Osteoblast (primary cell): ENCODE measurements at places on chromosomes 6 and 20. TPM values are rescaled to one million over a fixed set of nuclear protein-coding genes. Genes with fewer than 3 reads are reported as not detected.

DNA sequence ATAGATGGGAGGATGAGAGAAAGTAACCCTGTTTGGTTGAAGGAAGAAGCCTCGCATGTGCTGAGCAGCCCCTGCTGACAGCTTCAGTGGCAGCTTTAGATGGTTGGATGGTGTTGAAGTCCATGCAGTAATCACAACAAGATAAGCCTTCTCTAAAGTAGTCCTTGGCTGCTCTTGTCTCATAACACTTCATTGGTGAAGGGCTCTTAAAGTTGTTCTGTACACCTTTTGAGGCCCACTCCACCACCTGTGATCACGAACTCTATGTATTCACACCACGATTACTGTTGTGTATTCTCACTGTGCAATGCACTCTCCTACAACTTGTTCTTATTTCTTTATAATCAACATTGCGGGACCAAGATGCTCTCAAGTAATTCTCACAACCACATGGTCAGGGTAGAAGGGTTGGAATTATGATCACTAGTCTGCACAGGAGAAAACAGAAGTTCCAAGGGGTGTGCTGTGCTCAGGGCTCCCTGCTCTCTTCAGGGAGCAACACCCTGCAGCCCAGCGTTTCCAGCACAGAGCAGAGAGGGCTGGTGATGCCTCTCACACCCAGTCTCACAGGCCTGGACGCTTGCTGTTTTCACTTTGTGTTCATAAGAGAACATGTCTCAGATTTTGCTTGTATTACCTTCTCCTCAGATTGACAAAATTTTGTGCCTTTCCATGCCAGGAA lies 294.4 kb downstream of the SMOC2 start:
- DNase-seq: no peak

DNA sequence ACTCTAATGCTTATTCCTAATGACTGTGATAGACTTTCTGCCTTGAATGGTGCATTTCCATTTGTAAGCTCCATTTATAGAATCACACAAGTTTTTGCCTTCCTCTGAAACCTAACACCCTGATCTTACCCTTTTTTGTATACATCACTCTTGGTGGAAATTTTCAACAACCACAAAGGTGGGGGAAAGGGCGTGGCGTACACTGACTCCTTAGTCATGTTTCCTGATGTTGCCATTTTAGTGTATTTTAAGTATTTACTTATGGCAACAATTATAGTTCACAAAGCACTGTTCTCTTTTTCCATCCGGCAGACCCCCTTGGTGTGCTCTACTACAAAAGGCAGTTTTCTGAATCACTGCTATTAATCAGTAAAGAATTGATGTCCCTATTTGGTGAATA lies 92.0 kb downstream of the ATXN1 start:
- DNase-seq: no peak

DNA sequence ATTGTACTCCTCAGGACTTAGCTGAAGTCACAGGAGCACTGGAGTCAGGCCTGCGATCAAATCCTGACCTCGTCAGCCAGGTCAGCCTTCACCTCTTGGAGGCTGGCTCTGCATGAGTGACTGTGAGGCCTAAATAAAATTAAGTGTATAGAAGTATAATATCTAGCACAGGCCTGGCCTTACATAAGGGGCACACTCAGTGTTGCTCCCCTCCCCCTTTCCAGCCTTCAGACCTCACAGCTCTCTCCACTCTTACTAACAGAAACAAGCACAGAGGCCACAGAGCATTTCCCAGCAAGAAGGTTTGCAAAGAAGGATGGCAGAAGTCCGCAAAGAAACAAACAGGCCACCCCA lies 84.8 kb downstream of the TRERF1 start:
- DNase-seq: no peak

DNA sequence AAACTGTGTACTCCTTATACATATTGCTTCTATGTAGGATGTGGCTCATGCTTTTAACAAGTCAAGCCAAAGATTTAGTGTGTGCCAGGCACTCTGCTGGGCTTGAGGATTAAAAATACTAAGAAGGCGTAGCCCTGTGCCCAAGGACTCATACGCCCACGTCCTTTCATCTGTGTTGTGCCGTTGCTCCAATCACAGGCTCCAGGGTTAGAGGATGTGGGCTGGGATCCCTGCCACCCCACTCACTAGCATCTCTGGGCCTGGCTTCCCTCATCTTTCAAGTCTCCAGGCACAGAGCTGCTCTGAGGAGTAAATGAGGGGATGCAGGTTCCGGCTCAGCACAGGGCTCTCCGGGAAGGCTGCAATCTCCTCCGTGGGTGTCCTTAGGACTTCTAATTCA lies 214.2 kb downstream of the SYNDIG1 start:
- no peak for DNase-seq

- no peak for DNase-seq
Observed at GRCh38 chr6:162728197-162728596, 423 bp downstream of the PACRG start.

DNA sequence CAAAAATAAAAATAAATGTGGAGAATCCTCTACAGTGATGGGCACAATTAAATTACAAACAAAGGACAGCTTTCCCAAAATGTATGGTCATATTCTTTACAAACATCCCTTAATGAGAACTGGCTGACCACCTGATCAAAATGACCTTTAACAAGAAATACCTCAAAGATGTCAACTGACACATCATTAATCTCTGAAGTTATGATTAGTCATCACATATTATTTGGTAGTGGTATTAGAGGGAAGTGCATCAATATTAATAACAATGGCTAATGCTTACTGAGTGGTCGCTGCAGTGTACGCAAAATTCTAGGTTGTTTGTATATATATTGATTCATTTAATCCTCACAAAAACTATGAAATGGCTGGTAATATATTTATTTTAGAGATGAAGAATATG lies 340.6 kb downstream of the GJA1 start:
- DNase-seq: no peak

GRCh38 chr20:33465481-33466302 lies 22.1 kb upstream of the SNTA1 start:
- peak; percentile 9 for DNase-seq

GRCh38 chr6:143482593-143482992 lies 28.9 kb downstream of the FUCA2 start:
- DNase-seq: no peak

- no peak for DNase-seq
Observed at GRCh38 chr6:127812985-127813698, 87.7 kb downstream of the THEMIS start.

DNA sequence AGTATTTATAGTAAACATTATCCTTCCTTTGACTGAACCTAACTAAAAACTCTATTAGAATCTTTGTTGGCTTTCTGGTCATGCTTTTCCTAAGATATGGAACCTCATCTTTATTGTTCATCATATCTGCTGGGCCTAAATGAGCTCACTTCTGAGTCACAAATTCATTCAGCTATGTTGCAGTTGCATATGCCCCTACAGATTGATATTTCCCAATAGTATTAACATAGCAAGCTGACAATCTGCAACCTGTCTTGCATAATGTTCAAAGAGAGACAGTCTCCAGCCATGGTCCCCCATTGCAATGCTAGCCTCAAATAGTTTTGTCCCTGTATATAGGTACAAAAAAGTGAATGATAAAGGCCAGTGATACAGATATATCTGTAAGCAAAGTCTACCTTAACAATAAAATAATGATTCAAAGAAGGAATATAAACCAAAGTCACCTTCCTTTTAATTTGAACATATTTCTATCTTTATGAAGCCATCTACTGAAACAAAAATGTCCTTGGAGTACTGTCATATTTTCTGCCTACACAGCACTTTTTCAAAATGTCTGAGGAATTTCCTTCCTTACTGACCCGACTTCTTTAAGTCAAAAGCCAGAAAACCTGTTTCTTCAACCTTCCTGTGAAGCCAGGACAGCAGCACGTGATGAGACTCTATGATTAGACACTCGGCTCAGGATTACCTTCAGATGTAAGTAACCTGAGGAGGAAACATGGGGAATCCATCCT lies 140.7 kb downstream of the UBE3D start:
- no peak for DNase-seq

DNA sequence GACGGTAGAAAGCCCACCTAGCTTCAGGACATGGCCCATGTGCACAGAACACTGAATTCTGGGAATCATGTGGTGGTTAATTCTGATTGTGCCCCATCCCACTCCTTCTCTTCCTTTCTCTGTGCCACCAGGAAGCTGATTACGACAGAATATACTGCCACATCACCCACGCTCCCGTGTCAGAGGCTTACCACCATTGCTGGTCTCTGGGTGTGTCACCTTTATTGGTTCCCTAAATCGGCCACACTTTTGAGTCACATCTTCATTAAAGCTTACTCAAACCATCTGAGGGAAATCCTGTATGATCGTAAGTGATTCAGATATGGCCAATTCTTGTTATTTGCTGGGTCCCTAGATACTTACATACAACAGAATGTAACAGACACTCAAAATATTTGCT lies 3.1 kb downstream of the TRMT6 start:
- DNase-seq: peak; percentile 29

DNA sequence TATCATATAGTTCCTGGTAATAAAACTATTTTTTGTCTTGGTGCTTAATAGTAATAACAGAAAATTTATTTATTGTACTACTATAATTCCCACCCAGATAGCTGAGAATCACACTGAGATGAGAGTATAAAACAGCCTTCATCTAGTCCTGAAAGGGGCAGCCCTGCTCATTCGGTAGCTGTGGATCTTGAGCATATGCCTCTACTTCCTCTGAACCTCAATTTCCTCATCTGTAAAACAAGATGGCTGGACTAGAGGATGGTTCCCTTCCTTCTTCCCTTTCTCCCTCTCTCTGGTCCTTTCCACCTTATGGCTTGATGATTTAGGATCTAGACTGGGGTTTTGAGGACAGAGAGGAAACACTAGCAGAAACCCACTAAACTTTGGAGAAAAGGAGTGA lies 15.0 kb downstream of the FKBP5 start:
- peak; percentile 8 for DNase-seq

GRCh38 chr6:106856227-106856874 lies 118.2 kb downstream of the CD24 start:
- DNase-seq: no peak

- DNase-seq: no peak
Observed at GRCh38 chr20:4578375-4578774, 143.3 kb upstream of the PRND start.

- DNase-seq: no peak
Observed at GRCh38 chr6:154981079-154981870, 13.8 kb upstream of the TIAM2 start.

DNA sequence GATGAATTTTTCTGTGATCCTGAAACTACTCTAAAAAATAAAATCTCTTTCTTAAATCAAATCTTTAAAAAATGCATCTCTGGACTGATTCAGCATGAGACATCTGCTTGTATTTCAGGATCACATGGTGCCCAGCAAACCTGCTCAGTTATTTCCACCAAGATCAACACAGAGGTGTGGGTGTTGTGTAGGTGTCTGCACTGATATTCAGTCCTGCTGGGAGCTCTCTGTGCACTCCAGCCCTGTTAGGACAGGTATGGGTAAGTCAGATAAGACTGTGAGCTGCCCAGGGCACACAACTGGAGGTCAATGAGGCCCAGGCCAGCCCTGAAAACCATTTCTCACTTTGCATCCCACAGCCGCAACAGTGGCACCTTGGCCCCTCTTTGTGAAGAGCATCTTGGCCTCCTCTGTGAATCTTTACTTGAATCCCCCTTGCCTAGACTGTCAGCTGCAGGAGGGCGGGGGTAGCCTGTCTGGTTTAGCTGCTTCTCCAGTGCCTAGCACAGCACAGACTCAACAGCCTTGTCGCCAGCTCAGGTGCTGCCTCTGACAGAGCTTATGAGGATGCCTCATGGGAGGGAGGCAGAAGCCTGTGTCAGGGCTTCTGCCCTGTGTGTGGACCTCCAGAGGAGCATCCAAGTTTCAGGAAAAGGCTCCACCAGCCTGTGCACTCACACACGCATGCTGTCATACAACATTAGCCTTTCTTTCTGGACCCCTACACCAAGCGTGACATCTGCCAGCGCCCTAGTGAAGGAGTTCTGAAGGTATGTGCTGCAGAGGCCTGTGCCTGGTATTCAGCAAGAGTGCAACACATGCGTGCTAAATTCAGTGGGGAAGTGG lies 187.6 kb upstream of the CST7 start:
- no peak for DNase-seq

DNA sequence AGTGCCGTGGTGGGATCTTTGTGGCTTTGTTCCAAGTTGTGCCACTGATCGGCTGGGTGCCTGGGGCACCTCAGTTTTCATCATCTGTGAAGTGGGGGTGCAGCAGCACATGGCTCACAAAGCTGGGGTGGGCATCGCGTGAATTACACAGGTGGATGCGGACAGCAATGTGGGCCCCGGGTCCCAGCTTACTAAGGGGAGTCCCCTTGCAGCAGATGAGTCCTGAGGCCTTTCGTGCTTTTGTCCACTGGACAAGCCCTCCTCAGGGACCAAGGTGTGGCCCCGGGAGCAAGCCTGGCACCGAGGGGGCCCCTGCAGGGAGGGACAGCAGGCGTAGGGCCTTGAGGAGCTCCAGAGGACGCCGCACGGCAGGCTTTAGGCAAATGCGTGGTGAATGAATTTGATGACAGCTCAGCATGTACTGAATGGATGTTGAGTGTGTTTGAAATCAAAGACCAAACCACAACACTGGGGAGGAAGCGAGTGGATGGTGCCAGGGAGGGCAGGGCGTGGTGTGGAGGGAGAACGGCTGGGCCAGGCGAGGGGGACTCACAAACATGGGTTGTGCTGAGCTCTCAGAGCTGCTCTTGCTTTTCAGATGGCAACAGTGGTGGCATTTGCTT lies 53.2 kb downstream of the IRF4 start:
- no peak for DNase-seq

DNA sequence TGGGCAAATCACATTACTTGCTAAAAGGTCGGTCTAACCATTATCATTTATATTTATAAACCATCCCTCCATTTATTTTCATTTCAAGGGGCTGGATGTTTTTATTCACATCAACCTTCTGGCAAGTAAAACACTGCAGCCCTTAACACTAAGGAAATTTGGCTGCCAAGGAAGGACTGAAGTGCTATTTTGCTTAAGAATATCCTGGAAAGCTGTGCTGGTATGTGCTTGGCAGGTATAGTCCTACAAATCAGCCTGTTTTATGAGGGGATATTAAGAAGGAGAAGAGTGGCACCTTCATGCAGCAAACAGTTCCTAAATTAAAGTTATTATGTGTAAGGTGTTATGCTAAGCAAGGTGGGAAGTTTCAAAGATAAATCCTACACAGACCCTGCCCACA lies 9.8 kb downstream of the PHACTR2 start:
- no peak for DNase-seq

AVP gene
- not detected in 2 replicates for total RNA-seq

EYA2 gene
- 17.7 and 19.2 TPM in 2 replicates for total RNA-seq

MYMX gene
- total RNA-seq: not detected in 2 replicates

ZBTB46 gene
- total RNA-seq: under 0.01 and 0.36 TPM in 2 replicates

SS18L1 gene
- total RNA-seq: 12.7 TPM in 2 replicates

OR2B2 gene
- total RNA-seq: not detected in 2 replicates

WFDC12 gene
- not detected in 2 replicates for total RNA-seq
